ENCODE measurements at places on chromosomes 1 and 21.

- no peak for DNase-seq
Observed at GRCh38 chr1:26180010-26180506, 2.8 kb downstream of the CNKSR1 start.

- DNase-seq, result no peak
Observed at GRCh38 chr21:14080040-14080763, 130.6 kb downstream of the LIPI start.

DNA sequence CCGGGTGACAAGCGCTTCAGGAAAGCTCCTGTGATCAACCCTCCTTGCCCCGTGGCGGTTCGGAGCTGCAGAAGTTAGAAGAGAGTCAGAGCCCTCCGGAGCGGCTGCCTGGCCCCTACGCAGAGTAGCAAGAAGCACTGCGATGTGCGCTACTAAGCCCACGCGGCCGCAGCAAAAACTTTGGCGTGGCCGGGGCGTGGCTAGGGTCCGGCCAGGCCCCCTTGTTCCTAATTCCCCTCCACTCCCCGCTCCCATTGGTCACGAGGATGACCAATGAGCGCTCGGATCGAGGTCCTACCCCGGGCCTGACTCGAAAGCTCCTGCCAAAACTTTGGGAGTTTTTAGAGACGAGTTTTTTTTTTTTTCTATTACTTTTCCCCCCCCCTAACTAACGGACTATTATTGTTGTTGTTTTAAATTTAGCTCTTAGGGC lies at the start of gene HLX:
Gene HLX (plus strand): TSS at position 368 of the 433 bp plus-strand sequence. CDS start 415 bp downstream, outside the sequence.
- DNase-seq, result no peak

- DNase-seq, result no peak
Observed at GRCh38 chr1:211551638-211552460, 27.1 kb downstream of the SLC30A1 start.

DNA sequence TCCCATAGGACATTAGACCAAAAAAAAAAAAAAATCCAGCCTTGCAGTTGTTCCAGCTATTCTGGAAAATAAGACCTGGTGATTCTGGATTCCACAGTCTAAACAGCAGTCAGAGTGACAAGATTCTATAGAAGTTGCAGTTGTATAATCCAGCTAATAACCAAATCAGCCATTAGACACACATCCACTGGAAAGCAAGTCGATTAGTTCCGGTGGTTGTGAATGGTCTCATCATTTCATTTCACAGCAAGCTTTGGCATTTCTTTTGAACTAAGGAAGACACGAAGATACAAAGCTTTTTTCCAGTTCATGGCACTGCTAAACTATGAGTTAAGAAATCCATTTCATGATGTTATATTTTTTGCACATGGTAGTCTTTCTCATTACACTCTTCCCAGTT lies 54.4 kb upstream of the FAM89A start:
- DNase-seq, result no peak

DNA sequence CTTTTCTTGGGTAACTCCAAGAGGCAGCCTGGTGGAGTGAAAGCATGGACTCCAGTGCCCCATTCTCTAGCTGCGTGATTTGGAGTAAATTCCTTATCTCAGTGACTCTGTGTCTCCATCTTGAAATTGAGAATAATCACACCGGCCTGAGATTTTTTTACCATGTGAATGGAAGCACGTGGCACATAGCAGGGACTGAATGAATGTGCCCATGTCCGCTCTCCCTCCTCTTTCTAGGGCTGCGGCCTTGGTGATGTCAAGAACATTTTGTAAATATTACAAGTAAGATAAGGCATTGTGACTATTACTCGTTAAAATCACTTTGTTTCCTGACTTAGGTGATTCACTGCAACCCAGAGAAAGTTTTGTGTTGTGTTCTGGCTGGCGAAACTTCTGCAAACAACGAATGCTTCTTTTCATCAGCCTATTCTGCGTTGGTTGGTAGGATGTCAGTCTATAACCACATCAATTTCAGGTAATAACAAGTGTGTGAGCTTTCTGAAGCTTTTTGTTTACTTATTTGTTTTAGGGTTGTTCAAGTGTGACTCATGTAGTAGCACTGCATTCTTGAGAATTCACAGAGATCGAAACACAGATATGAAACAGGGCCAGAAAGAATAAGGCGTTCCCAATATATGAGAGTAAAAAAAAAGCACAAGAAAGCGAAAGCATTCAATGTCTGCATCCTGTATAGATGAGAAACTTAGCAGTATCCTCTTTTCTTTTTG lies 135.7 kb upstream of the SLC45A1 start:
- no peak for DNase-seq

DNA sequence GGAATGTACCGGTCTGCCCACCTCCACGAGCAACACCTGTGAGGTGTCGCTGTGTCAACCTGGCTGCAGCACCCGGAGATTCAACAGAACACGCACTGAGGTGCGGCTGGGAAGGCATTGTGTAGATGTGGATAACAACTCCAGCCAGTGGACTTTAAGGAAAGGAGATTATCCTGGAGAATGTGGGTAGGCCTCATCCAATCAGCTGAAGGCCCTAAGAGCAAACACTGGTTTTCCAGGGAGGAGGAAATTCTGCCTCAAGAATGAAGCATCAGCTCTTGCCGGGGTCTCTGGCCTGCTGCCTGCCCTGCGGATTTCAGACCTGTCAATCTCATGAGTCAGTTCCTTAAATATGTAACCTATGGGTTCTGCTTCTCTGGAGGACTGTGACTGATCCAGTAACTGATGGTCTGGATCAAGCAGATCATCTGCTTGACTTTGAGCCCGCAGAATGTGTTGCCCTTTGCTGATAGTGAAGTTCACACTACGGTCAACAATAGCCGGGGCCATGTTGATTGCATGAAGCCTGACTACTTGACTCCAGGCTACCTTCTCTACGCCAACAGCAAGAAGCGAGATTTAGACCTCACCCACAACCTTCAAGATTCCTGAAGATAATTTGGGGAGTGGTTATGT lies 15.9 kb upstream of the PRDM15 start:
- DNase-seq, result no peak

DNA sequence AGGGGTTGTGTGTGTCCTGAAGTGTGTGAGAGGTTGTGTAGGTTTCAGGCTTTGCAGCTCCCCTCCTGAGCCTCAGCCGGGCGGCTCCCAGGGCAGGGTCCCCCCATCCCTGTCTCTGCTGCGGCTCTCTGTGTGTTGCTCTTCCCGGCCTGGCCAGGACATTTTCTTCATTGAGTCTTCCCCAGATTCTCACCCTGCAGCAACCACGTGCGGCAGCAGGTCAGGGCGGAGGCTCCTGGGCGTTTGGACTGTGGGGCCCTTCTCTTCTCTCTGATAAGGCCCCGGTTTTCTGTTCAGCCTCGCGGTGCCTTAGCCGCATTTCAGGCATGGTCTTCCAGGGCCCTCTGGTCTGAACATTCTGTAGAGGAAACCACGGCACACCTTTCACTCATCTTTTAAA lies 1.8 kb upstream of the TCP10L start:
- DNase-seq, result no peak

DNA sequence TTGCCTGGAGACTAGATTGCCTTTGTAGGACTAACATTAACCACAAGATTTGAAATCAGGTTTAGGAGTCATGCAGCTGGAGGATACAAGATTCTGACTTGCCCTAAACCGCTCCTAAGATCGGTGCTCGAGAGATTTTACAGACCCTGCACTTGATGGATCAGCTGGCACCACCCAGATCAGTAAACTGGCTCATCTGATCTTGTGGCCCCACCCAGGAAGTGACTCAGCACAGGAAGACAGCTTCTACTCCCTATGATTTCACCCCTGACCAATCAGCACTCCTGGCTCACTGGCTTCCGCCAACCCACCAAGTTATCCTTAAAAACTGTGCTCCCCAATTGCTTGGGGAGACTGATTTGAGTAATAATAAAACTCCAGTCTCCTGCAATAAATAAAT lies 876 bp upstream of the CATSPERE start:
- DNase-seq, result no peak

GRCh38 chr1:235866205-235866912 lies at the start of gene LYST:
LYST (minus strand) TSS chr1:235866906; CDS start chr1:235830417, 36,489 bp downstream.
- peak; percentile 64 for DNase-seq

- DNase-seq, result no peak
Observed at GRCh38 chr1:23018661-23019093, 591 bp upstream of the KDM1A start.

GRCh38 chr1:43614211-43614610 lies 35.7 kb upstream of the KDM4A start:
- DNase-seq, result no peak

GRCh38 chr1:40338745-40339419 lies 21.8 kb upstream of the COL9A2 start:
- DNase-seq, result peak; percentile 62

- DNase-seq, result peak; percentile 86
Observed at GRCh38 chr1:54806931-54807611, 5.9 kb upstream of the TTC22 start.

DNA sequence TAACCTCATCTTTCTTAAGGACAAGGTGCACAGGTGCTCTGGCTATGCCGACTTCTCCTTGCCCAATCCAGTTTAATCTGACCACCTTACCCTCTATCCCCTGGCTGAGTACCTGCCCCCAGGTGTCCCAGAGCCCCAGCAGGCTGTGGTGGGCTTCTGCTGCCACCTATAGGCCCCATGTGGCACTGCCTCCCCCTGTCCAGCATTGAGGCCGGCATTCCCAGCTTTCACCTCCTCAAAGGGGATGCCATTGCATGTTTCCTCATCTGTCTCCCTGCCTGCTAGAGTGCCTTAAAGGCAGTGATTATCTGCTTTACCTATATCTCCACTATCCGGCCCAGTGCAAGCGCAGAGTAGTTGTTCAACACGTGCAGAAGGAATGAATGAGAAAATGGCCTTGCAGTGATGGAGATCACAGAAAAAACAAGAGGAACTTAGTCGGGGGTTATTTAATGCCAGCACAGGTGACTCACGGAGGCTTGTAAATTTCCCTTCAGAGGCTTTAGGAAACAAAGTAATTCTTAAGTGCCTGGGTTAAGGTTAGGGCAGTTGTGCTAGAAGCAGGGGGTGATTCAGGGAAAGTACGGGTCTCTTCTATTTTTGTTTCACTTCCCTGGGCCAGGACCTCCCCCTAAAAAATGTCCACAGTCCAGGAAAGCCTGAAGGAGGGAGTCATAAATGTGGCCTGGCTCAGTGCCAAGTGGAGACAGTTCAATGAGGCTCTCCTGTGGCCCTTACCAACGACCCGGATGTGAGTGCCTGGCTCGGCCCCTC lies 131.8 kb upstream of the NGF start:
- DNase-seq, result peak; percentile 10

GRCh38 chr1:221334062-221334461 lies 407.8 kb downstream of the DUSP10 start:
- no peak for DNase-seq
